ENCODE measurements at places on chromosomes 2 and 18.

- DNase-seq = no peak
Measured at GRCh38 chr2:231523451-231524285, 6.6 kb downstream of the NMUR1 start.

GRCh38 chr2:104028061-104028460 is 825.9 kb upstream of the POU3F3 start:
- DNase-seq = no peak

GRCh38 chr2:239379641-239380170 is 21.1 kb downstream of the HDAC4 start:
- no peak for DNase-seq

- no peak for DNase-seq
Measured at GRCh38 chr2:172701250-172701649, 34.4 kb upstream of the RAPGEF4 start.

GRCh38 chr18:12423820-12424219 is 16.1 kb downstream of the PRELID3A start:
- DNase-seq = no peak

- DNase-seq = peak; percentile 3
Measured at GRCh38 chr2:128573531-128573930, 254.9 kb upstream of the HS6ST1 start.

Data from stimulated activated CD4-positive, alpha-beta T cell treated with anti-CD3 and anti-CD28 coated beads, Interleukin-2, amount 100 ng/mL, for 24 hours (primary cell).